ENCODE measurements at places on chromosomes 13 and 19.

- DNase-seq, result no peak
Observed at GRCh38 chr19:12833738-12834565, 427 bp downstream of the RTBDN start.

GRCh38 chr19:3809881-3810707 is 23.9 kb upstream of the MATK start:
- DNase-seq, result no peak

GRCh38 chr19:10467104-10467706 is 36.0 kb downstream of the KEAP1 start:
- DNase-seq, result no peak

DNA sequence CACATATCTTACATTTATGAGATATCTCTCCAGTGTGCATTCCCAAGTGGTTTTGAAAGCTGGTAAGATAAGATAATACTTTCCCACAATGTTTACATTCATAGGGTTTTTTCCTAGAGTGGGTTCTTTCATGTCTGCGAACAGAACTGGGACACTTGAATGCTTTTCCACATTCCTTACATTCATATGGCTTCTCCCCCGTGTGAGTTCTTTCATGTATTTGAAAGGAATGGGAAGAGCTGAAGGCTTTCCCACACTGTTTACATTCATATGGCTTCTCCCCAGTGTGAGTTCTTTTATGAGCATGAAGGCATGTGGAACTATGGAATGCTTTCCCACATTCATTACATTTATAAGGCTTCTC is 19.7 kb downstream of the ZNF433 start:
- no peak for DNase-seq

DNA sequence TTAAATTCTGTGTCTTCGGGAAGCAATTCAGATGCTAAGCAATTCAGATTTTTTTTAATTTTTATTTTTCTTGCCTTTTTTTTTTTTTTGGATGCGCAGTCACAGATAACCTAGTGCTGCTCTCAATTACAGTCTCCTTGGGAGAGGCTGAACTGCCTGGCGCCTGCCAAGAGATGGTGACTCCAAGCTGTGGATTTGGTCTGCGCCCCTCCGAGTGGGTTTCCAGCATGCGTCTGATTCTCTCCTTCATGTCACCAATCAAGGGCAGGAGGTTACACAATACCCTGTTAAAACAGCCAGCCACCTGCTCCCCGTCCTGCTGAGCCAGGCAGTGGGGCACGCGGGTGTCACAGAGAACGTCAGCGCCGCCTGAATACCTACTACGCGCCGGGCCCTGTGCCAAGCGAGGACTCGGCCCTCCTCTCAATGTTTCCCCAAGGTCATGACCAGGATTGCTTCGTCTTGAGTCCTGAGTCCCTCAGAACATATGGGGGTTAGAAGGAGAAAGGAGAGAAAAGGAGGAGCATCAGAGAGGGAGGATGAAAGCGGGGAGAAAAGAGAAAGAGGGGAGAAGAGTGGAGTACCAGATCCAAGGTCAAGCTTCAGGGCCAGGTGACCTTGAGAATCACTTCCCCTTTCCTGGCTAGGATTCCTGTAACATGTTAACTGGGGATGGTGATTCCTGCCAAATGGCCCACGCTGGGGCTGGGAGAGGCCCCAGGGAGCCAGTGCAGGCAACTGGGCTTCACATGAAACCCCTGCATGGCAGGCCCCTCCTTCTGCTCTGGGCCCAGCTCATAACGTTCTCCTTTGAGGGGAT is 213.6 kb downstream of the URI1 start:
- DNase-seq, result no peak

DNA sequence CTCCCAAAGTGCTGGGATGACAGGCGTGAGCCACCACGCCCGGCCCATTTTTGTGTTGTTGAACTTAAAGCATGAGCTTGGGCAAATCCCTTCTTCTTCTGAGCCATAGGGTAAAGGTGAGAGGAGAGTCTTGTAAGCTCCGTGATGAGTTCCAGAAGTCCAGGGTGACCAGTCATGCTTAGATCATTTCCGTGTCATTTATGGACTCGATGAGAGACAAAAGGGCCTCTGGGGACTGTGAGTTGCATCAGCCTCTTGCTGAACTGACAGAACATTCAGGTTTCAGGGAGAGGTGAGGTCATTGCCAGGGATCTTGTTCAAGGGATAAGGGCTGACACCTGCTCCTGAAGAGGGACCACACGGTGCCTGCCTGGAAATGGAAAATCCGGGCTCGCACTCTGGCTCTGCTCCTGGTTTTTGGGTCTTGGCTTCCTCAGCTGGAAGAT is 53.6 kb downstream of the GADD45B start:
- DNase-seq, result no peak

- DNase-seq, result no peak
Observed at GRCh38 chr13:80633251-80633650, 292.3 kb upstream of the SPRY2 start.

DNA sequence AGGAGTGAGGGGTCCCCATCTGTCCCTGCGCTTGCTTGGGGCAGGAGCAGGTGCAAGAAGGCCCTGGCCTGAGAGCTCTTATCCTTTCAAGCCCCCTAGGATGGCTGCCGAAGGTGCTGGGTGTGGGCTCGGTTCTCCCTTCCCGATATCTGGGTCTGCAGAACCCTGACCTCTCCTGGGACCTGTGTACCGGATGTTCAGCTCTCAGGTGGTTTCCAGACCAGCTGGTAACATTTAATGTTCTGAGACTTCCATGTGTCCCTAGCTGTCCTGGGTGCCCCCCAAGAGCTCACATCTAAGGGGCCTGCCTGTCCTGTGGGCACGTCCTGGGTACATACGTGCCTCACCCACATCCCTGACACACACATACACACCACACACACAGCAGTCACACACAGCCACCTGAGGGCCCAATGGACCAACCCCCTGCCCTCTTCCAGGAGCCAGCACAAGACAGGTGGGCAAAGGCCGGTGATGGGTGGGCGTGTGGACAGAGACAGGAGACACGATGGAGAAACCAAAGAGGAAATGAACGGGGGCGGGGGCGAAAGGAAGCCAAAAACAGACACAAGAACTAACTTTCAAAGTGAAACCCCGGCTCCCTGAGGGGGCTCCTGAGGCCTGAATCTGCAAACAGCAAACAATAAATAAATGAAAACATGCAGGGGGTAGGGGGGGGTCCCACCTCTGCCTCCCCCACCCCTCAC is 124.3 kb downstream of the PTPRS start:
- DNase-seq, result no peak

GRCh38 chr19:10583036-10583776 is 3.9 kb downstream of the AP1M2 start:
- DNase-seq, result no peak

- no peak for DNase-seq
Observed at GRCh38 chr13:32790731-32791130, 204.5 kb downstream of the PDS5B start.

GRCh38 chr13:71869274-71869673 is 2.3 kb upstream of the DACH1 start:
- DNase-seq, result no peak

GRCh38 chr13:91785431-91786119 is 387.2 kb downstream of the GPC5 start:
- no peak for DNase-seq

DNA sequence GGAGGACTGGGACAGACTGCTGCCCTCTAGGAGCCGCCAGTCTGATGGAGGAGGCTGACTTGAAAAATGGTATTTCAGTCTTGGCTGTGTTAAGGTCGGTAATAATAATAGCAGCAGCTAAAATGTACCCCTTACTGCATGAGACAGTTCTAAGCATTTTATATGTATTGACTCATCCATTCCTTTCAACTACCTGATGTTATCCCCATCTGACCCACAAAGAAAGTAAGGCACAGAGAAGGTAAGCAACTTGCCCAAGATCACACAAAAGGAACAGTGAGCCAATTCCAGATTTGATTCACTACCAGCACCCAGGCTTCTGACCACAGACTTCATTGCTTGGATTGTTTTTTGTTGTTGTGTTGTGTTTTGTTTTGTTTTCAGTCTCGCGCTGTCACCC is 4.0 kb downstream of the NCAN start:
- DNase-seq, result no peak

DNA sequence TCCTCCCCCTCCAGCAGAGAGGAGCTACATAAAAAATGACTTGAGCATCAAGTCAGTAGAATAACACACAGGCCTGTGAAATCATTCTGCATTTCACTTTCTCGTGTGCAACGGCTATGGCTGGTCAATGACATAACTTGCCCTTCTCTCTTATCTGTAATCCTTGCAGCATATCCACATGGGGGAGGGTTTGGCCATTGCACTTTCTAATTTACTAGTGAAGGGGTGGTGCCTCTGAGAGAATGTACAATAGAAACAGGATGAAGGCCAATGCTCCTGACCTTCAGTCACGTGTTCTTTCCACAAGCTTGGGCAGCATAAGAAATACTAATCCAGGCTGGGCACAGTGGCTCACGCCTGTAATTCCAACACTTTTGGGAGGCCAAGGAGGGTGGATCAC is 641.0 kb upstream of the ARGLU1 start:
- no peak for DNase-seq

- no peak for DNase-seq
Observed at GRCh38 chr13:111539252-111539651, 218.8 kb downstream of the TEX29 start.

DNA sequence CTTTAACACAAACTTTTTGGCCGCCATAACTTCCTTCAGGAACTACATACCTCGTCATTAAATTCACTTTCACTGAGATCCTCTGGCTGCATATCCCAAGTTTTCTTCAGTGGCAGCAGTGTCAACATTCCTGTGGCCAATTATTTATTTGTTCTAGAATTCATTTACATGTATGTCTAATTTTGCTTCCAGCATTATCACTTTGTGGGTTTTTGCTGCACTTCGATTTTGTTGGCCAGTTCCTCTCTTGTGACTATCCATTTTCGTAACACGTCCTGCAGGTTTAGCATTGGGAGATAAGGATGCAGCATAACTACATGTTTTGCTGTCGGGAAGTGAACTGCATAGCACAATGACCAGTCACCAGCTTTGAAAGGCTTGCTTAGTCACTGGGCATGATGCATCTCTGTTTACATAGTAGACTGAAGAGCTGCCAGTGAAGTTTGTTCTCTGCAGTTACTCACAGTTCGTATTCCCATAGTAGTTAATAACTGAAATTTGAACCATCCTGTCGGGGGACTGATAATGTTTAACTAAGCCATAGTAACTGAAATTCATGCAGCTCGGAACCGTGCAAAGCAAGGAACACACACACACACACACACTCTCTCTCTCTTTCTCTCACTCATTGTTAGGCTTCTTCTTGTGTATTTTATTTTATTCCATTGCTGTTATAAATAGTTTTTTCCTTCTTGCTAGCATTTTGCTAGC is 28.3 kb downstream of the ZNF507 start:
- no peak for DNase-seq

GRCh38 chr13:46631179-46631542 is 78.2 kb downstream of the LRCH1 start:
- DNase-seq, result no peak

GRCh38 chr13:37716420-37717195 is 118.0 kb upstream of the POSTN start:
- DNase-seq, result no peak

DNA sequence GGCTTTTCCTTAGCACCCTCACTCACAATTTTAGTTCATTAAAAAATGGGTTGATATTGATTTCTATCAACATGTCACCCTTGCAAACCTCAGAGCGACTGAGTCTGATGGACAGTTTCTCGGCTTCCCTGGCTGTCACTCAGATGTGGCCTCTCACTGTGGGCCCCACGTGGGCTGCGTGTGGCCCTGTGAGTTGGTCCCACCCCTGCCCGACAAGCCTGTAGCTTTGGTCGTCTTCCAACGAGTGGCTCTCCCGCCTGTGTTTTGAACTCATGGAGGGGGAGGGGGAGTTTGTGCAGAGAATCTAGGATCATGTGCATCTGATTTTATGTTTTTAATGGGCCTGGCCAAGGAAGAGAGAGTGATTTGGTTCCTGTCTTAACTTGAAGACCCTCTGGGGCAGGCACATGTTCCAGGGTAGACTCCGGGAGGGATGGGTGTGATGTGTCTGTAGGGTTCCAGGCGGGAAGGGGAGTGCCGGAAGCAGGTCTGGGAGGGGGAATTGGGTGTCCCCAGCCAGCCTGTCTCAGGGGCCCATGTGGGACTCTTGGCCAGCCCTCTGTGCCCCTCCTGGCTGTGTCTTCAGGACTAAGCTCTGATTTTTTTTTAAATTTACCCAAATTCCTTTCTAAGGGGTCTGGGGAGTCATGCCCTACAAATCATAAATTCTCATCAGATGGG is 18.9 kb downstream of the ATP11A start:
- DNase-seq, result no peak

DNA sequence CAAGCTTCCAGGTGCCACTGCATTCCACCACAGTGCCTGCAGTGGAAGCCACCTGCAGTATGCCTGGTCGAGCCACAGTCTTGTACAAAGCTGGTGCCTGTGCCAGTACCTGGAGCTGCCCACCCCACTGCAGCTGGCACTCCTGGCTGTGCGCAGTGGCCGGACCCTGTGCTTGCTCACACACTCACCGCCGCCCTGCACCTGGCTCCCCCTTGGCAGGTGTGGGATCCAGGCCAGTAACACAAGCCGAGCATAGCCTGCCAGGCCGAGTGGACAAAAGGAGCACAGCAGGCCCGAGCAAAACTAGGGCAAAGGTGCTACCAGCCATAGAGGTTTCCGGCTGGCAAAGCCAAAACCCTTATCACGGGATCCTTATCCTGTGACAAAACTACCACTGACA is 18.5 kb downstream of the UGGT2 start:
- DNase-seq, result no peak

- no peak for DNase-seq
Observed at GRCh38 chr19:20503476-20503875, 62.1 kb downstream of the ZNF737 start.

DNA sequence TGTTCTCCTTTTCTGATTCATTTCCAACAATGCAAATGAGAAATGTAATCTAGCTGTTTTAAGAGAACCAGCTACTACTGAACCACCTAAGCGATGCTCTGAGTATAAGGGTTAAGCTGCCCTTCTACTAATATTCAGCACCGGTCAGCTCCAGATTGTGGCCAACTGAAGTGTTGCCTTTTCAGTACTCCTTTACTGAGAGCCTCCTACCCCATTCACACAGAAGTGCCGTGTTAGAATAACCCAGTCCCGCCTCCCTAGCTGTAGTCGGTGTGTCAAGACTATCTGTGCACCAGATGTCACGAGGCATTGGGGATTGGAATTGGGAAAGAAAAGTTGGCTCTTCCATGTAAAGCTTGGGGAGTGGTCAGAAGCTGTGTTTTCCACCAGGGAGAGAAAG is 45.4 kb downstream of the FAM124A start:
- no peak for DNase-seq
